ENCODE measurements at places on chromosomes 16 and 17.

DNA sequence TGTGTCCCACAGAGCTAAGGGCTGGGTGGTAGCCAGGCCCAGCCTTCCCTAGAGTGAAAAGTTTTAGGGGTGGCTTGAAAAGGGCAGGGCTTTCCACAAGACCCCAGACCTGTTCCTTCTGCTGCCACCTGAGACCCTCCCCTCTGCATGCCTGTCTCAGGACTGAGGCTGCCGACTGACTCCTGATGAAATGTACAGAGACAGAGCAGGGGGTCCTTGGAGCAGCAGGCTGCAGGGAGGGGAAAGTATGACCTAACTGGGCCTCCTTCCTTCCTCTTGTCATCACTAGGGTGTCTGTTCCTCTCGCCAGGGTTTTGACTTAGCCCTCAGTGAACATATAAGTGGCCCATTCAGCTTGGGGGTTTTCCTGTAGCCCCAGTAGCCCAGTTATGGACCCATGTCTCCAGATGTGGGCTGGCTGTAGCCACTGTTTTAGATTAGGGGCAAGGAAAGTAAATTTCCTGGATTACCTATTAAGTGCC is 14.9 kb upstream of the NFATC3 start:
- no peak for DNase-seq

DNA sequence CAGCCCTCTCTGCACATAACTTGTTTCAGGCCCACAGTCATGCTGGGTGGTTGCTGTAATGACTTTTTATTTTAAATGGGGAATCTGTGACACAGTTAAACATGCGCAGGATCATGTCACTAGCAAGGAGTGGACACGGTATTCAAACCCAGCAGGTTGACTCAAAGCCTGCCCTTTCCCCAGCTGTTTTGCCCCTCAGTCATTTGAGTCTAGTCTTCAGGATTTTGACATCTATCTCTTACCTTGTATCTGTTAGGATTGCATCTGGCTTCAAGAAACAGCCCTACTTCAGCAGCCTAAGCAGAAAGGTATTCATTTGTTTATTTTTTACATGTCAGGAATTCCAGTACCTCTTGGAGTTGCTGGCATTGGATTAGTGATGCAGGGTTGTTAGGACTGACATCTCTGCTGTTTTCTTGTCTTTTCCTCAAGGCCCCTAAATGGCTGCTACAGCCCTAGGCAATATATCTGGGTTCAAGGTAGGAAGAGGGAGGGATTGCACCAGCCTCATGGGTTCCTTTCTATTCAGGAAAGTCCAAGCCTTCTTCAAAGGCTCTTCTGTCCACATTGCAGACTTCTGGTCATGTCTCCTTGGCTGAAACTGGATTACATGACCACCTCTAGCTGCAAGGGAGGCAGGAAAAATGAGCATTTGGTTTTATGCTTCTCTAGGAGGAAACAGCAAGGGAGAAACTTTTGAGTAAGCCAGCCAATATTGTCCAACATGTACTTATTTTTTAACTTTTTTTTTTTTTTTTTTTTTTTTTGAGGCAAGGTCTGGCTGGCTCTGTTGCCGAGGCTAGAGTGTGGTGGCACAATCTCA is 22.8 kb downstream of the ABCC1 start:
- no peak for DNase-seq

- DNase-seq, result no peak
Measured at GRCh38 chr16:65624229-65624628, 502.4 kb upstream of the CDH11 start.

GRCh38 chr16:50430076-50430475 is 61.3 kb upstream of the BRD7 start:
- DNase-seq, result no peak

GRCh38 chr16:66346221-66346620 is 20.3 kb upstream of the CDH5 start:
- DNase-seq, result no peak

DNA sequence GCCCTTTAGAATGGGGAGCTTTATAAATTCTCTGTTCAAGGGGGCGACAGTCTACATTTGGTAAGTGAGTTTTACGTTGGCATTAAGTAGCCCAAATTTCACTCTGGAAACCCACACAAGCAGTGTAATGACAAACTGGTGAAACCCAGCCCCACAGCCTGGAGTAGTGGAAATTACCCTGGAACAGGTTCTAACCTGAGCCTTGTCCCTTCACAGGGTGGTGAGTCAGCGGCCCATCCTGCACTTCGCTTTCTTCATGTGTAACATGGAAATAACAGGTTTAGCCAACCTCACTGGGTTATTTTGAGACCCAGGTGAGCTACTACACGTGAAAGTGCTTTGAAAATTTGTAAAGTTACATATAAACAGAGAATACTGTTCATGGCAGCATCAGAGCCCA is 3.5 kb upstream of the TLCD3A start:
- DNase-seq, result no peak

DNA sequence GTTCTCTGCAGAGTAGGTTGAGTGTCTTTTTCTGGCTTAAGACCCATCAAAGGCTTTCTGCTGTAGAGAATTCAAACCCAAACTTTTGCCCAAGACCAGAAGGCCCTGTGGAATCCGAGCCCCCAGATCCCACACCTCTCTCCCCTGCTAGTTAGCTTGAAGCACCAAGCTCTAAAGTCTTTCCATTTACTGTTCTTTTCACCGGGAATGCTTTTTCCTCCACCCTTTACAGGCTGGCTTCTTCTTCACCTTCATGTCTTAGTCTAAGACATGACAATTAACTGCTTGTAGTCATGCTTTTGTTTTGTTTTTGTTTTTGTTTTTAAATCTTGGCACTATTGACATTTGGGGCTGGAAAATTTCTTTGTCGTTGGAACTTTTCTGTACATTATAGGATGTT is 15.5 kb downstream of the HSD17B2 start:
- no peak for DNase-seq

DNA sequence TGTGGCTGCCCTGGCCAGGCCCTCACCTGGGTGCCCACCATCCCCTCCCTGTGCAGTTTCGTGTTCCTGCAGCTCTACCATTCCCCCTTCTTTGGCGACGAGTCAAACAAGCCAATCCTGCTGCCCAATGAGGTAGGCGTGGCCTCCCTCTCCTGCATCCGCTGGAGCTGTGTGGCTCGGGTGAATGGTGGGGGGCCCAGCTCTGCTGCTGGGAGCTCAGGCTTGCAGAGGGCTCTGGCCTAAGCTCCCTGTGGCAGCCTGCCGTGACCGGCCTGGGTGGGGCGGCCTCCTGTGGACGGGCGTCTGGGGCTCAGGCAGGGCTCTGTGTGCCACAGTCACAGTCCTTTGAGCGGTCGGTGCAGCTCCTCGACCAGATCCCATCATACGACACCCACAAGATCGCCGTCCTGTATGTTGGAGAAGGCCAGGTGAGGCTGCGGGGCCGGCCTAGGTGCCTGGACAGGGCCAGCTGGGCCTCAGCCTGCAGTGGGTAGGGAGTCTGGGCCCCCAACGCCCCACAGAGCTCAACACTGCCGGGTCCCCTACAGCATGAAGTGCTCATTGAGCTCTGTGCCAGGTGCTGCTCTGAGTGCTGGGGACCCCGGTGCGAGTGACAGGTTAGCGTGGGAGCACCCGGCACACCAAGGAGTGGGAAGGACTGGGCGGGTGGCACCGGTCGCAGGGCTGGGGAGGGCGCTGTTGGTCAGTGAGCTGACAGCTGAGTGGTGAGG is 37.3 kb downstream of the TSC2 start:
- no peak for DNase-seq

DNA sequence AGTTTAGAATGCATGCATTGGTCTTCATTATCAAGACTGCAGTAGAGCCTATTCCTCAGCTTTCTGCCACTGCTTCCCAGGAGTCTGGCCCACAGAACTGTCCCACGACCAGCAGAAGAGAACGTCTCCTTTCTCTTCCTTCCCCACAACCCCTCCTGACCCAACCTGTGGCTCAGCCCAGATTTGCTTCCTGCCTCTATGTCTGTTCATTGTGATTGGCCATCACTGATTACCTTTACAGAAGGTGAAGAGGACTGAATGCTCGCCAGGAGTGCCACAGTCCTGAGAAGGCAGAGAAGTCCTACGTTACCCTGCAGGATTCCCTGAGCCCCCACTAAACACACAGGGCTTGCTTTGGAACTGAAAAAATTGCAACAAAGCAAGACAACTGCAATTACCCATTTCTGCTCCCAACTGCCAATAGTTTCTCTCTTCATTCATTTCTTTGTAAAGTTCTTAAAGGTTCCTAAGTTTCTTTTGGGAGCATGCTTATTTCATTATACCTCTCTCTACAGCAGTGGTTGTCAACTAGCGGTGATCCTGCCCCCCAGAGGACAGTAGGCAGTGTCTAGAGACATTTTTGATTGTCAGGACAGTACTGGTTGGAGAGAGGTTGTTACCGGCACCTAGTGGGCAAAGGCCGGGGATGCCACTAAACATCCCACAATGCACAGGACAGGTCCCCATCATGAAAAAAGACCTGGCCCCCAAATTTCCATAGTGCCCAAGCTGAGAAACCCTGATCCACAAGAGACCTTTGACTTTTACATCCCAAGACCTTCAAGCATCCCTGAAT is 4.5 kb upstream of the NAT9 start:
- DNase-seq, result no peak

DNA sequence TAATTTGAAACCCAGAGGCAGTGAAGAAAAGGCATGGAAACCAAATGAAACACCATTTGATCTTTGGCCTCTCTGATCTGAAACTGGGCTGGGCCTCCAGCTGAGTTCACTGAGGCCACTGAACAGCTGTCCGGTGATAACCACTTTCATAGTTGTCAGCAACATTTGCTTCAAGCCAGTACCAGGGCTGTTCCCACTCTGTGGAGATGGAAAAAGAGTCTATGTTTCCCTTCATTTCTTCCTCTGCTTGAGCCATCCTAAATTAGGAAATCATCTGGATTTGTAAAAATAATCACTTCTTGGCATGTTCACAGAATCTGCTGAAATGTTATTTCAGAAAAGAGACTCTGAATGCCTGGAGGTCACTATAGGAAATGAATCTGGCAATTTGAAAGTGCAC is 119.3 kb downstream of the STX8 start:
- DNase-seq, result no peak

GRCh38 chr17:2892305-2892971 is 96.2 kb downstream of the RAP1GAP2 start:
- no peak for DNase-seq

GRCh38 chr16:73026754-73027684 is 20.9 kb downstream of the ZFHX3 start:
- no peak for DNase-seq

DNA sequence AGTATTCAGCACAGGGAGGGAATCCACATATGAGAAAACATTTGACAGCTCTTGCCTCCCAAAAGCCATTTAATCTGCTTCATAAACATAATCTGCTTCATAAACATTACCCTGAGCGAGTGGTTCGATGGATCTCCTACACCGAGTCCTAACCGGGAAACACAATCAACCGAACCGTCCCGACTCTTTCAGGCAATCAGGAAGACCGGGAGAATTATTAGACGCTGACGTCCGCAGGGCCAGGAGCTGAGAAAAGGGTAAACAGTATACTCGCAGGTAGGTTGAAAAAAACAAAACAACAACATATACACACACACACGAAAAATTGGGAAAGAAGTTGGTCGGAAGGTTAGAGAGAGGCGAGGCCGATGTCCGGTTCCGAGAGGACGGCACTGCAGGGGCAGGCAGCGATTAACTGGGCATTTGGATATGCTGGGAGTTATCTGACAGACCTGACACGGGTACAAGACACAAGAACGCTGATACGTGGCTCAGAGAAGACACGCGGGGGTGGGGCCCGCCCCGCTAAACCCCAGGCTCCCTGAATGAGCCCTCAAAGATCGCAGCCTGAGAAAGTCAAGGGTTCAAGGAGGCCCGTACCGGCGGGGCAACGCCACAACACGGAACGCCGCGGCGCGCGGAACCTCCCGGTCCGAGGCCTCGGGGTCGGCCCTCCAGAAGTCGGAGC is 585 bp downstream of the AP1G1 start:
- DNase-seq, result no peak

GRCh38 chr17:35132099-35132498 is 10.0 kb downstream of the NLE1 start:
- DNase-seq, result no peak

DNA sequence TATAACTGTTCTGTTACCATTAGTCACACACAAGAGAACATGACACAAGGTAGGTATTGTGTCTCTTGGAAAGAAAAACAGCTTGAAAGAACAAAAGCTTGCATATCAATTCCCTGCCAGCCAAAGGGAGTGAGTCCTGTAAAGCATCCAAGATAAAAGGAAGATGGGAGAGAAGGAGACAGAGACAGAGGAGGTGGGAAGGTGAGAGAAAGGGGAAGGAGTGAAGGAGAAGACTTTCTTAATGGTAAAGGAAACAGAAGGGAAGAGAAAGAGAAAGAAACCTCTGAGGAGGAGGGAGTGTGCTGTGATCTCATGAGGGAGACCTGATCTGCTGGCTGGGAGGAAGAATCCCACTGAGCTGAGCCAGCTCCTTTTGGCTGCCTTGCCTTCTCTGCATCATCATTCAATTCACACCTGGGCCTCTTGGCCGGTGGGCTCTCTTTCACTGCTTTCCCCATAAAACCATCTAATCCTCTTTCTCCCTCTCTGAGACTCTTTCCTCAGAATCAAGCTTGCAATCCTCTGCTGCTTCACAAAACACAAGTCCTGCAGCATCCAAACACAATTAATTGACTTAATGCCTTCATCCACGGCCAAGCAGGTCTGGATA is 271.6 kb downstream of the ABCC12 start:
- no peak for DNase-seq

DNA sequence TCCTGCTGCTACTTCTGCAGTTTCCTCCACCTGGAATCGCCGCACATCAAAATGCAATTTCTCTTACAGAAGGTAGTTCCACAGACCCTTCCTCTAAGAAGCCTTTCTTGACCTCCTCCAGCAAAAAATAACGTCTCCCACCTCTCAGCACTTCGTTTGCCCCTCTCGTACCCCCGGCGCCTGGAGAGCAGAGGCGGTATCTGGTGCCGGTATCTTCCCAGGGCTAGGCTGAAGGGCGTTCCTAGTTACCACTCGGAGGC is 482 bp downstream of the DCTPP1 start:
- no peak for DNase-seq

- DNase-seq, result no peak
Measured at GRCh38 chr17:48578616-48579470, 693 bp upstream of the HOXB4 start.

- DNase-seq, result no peak
Measured at GRCh38 chr16:15536843-15537242, 102.5 kb downstream of the BMERB1 start.
